ENCODE measurements at places on chromosomes 1 and 21.

GRCh38 chr1:20552728-20553445 is 514 bp downstream of the FAM43B start:
- DNase-seq: no peak

DNA sequence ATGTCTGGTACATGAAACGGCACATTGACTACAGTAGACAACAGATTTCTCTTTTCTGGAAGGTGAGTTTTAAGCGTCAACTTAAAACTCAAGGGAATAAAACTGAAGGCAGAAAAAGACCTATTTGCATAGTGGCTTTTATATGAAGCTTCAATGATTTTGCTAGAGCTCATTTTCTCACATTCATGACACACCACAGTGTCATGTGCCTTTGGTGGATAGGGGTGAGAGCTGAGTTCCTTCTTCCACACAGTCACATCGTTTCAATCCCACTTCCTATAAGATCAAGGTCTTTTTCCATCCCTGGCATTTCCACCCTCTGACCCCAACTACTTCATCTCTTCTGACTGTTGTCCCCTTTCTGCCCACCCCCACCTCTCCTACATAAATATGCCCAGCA is 31.0 kb downstream of the IL12RB2 start:
- DNase-seq: no peak

DNA sequence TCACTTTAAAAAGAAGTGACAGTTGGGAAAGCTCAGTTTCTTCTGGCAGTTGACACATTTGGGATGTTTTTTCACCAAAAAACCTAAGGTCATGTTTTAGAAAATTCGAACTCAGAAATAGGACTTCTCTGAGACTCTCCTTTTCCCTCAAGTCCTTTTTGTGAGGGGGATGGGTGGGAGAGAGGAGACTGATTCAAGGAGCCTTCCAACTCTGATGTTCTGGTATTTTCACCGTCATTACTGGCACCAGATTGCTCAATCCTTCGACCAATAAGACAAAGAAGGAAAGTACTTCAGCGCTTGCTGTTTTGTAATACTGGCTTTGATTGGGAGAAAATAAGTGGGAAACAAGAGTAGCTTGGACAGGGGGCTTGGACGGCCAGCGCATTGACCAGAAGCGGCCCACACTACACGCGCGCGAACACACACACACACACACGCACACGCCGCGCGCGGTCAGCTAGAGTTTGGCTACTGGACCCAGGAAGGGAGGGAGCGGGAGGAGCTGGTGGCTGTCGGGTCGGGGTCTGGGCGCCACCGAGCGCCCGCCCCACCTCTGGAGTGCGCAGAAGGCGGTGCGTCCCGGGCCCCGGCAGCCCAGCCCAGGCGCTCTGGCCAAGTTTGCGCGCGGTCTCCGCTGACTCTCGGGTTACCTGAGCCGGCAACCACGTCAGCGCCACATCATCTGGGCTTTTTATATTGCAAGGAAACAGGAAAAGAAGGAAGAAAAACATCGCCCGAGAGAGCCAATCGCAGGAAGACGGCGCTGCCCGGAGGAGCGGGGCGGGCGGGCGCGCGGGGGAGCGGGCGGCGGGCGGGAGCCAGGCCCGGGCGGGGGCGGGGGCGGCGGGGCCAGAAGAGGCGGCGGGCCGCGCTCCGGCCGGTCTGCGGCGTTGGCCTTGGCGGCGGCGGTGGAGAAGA is at the start of gene KCNK1:
TSS of gene KCNK1 (plus strand) at position 855 of the 921 bp plus-strand sequence. CDS start at position 921, 66 bp downstream.
- no peak for DNase-seq

DNA sequence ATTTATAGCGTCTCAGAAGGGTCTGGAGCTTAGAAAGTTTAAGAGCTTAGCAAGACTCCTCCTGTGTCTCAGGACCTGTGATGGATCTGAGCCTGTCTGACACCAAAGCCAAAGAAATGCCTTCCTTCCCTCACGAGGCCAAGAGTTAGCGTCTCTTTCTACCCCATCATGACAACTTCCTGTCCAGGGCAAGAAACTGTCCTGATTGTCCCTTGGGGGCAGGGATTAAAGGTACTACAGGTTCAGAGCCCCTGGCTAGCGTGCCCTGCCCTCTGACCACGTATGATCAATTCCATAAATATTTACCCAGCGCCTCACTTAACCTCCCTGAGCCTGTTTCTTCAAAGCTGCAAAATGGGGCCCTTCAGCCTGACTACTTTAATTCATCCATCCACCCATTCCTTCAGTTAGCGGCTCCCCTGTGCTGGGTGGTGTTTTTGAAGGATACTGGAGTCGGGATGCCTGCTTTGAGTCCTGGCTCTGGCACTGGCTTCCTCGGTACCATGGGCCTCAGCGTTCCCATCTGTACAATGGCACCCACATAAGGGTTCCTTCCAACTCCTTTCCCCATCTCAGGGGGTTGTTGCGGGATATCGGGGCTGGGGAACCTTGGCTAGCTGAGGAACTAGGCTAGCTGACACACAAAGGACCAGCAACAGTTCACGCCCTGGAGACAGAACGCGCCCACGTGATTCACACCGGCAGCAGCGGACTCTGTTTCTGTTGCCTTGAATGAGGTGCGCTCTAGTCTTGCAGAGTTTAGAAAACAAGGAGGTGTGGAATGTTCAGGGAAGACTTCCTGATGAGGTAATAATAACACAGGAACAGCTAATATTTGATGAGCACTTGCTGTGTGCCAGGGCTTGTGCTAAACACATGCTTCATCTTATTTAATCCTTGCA is 23.0 kb upstream of the EPHA2 start:
- DNase-seq: no peak

DNA sequence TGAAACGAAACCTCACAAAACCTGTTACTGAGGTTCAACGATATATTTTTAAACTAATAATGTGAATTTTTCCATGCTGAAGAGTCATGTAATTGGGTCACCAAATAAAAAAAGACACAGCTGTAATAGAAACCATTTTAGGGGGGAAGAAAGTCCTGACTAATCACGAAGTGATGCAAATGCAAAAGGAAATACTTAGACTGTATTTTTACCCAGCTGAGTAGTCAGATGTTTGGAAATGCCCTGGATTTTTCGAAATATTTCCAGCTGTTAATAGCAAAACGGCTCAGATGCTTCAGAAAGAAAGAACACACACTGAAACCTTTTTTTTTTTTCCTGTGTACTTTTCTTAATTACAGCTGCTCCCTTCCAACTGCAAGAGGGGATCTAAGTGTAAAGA is 210.3 kb downstream of the SETD4 start:
- no peak for DNase-seq

DNA sequence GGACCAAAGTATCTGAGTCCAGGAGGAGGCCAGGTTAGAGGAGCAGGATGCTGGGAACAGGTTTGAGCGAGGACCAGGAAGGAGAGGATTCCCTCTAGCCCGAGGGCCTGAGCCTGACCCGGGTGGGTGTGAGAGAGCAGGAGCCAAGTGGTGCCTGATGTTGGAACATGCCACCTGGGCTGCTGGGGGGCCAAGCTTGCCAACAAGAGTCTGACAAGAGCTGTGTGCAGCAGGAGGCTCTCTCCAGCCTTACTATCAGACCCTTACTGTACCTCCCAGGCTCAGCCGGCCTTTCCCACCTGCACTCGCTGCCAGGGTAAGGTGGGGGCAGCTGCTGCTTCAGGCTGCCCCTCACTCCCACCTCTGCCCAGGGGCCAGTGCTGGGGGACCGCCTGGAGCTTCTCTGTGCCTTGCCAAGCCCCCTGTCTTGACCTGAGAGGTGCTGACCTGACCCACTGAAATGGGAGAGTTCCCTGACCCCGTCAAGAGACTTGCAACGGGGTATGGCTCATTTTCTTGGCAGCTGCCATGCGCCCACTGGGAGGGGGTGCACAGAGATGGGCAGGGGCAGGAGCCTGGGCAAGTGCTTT is 159.6 kb upstream of the VAMP3 start:
- DNase-seq: no peak

GRCh38 chr1:236149003-236149595 is 6.8 kb downstream of the GPR137B start:
- DNase-seq: no peak
